ENCODE measurements at places on chromosomes 7 and 10.

DNA sequence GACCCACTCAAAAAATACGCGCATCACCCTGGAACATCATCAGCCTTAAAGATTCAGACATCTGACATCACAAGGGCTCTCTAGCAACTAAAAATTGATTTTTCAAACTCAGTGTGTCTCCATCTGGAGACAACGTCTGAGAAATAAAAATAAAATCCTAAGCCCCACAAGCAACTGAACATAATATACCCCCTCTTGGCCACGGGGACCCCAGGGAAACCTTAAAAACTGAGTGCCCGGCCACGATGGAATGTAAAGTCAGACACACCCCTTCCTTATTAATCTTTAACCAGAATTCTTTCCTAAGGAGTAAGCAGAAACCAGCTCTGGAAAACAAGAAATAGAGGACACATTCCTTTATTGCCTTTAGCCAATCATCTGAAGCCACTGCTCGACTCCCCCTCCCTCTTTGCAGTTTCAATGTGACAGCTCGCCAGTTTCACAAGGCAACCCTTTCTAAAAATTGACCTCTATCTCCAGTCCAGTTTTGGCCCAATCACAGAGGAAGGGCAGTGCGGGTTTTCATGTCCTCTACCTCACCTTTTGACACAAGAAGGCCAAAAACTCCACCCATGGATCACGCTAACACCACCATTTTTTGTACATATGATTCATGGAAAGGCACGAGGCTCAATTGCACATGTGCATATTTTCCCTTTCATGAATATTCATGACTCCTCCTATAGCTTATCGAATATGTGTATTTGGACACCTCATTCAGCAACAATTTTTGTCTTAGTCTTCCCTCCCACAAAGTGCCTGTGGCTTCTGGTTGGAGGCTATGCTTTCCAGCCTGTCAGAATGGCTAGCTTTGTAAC is 24.2 kb downstream of the IFIT3 start:
- peak; percentile 89 for DNase-seq

DNA sequence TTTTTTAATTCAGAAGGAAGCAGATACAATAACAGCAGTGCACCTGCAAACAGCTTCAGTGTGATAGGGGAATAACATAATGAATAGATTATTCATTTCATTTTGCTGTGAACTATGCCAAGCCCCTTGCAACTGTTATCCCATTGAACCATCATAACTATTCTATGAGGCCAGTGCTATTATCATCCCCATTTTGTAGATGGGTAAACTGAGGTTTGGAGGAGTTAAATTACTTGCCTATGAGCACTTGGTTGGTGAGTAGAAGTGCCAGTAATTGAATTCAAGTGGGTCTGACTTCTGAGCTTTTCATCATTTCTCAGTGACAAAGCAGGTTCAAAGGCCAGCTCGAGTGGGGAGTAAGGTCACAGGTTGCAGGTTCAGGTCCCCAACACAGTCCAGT is 16.8 kb upstream of the XPNPEP1 start:
- DNase-seq = no peak

DNA sequence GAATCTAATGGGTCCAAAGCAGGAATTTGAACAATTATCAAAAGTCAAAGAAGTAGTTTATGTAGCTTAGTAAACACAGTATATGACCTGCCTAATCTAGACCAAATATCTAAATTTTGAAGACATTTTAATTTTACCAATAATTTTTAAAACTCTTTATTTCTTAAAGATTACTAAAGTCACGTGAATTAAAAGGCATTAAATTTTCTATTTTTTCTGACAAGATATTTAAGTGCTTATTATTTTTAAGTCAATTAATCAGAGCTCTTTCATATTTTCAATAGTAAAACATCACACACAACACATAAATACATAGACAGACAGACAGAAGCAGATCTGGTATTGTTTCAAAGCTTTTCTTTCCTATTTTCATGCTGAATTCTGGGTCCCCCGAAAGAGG is 89.5 kb downstream of the ZNF467 start:
- no peak for DNase-seq

DNA sequence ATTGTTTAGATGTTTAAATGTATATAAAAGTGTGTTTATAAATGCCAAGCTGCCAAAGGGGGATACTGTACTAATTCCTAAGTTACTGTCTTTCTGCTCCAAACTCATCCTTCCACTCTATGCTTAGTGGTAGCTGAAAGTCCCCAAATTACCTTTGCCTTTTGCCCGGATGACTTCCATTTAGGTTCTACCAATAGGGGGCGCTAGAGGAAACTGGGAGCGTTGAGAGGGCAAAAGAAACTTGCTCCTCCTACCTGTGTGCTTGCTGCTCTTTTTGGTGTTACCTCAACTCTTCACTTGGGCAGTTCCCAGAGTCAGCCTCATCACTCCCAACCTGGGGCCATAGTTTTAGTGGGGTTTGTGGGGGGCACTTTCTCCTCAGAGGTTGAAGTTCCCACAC is 5.9 kb upstream of the OR2A25 start:
- DNase-seq = no peak

GRCh38 chr10:23656735-23657134 is 217.9 kb downstream of the OTUD1 start:
- no peak for DNase-seq

DNA sequence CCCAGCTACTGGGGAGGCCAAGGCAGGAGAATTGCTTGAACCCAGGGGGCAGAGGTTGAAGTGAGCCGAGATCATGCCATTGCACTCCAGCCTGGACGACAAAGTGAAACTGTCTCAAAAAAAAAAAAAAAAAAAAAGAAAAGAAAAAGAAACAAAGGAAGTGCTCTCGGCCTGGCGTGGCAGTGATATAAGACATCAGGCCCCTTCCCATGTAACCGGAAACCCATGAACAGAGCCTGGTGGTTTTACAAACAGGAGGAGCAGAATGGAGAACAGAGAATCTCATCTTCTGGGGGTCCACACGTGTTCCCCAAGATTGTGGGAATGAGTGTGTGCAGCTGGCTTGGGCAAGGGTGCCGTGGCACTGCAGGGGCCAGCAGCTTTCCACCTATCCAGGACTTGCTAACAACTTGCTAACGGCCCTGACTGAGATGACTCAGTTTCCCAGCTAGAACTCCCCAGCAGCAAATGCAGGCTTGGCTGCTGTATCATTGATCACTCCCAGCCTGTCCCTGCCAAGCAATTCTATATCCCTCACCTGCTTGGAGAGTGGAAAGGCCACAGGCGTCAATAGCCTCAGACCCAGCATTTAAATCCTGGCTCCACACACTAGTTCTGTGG is 103.0 kb downstream of the COL26A1 start:
- no peak for DNase-seq

DNA sequence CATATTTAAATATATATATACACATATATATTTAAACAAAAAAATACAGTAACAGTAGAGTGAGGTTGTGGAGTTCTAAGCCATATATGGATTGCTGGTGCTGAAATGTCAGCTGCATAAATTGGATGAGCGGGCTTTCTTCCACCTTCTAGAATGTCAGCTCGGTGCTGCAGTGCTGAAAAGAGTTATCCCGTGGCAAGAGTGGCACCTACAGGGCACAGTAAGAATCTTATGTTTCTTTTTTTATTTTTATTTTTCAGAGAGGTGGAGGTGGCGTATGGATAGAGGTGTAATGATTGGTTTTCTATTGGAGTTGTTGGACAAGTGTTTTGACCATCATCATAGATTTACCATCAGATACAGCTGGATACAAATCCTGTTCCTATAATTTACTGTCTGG is 86.2 kb upstream of the DYNC1I1 start:
- DNase-seq = peak; percentile 40

DNA sequence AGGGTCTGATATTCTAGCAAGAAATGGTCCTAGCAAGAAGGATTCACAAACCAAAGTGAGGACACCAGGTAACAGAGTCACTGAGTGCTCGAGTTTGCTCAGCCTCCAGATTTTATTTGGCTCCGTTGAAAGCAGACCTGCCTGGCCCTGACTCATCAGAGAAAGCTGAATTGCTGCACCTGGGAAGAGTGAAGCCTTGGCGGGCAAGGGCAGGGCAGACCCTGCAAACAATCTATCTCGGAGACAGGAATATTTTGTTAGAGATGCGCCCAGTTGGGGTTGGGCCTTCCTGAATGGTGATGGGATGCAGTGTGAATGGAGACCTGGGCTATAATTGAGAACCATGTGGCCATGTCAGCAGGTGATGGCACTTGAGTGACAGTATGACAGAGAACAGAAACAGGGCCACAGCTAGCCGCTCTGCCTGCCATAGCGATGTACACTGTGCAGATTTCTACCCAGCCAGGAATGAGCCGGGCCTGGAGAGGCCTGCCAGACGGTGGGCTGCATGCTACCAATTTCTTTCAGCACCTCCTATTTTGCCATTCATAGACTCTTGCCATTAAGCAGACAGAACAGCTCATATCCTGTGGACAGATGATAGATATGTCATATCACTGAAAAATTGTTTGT is 744.2 kb downstream of the LRMDA start:
- DNase-seq = no peak

DNA sequence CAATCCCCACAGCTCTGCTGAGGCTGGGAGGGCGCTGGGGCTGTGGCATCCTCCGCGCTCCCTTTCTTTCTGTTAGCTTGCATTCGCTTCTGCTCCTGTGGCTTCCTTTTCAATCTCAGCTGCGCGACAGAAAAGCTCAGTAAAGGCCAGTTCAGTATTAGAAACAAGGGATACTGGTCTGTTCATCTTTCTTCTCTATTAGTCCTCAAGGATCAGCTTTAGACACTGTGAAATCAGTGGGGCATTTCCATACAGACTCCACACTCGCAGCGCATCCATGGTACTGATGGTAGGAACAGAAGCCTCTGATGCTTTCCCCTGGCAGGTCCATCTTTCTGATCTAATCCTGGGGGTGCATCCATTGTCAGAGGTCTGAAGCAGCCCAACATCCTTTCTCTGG is 163.7 kb downstream of the LYZL1 start:
- DNase-seq = no peak

GRCh38 chr7:133436014-133436428 is 183.1 kb downstream of the EXOC4 start:
- no peak for DNase-seq

DNA sequence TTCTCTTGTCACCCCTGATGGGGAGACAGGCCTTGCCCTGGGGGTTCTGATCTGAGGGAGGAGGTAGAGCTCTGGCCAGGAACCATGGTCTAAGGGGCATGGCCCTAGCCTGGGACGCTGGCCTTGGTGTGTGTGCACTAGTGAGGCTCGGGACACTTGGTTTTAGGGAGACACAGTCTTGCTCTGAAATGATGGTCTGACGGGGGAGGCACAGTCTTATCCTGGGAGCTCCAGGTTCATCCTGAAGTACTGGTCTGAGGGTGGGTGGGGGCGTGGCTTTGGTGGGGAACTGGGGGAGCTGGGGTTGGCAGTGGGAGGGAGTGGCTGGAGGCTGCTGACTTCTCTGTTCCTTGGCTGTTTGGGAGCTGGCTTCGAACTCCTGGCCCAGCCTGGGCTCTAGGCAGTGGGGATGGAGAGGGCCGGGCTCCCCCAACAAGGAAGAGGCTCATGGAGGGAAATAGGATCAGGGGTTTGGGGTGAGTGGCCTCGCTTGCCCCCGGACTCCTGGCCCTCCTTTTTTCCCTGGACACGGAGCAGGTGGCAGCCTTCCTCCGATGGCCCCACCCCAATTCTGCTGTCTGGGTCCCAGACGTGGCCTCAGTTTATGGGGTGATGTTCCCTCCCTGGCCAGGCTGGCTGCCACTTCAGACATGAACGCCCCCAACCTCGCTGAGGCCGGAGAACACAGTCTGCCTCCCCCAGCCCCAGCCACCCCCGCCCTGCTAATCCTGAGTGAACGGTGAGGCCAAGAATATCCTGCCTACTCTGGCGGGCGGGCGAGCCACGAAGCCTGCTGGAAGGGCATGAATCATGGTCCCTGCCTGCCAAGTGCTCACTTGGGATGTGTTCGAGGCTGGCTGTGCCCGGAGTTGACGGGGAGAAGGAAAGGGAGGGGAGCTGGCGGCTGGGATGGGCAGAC is 43.5 kb downstream of the TMEM270 start:
- DNase-seq = no peak

- no peak for DNase-seq
These were observed 498.1 kb downstream of the MAGI2 start for GRCh38 chr7:78955329-78955728.

- DNase-seq = peak; percentile 55
These were observed 169.9 kb upstream of the ASAH2 start for GRCh38 chr10:50421026-50421719.

DNA sequence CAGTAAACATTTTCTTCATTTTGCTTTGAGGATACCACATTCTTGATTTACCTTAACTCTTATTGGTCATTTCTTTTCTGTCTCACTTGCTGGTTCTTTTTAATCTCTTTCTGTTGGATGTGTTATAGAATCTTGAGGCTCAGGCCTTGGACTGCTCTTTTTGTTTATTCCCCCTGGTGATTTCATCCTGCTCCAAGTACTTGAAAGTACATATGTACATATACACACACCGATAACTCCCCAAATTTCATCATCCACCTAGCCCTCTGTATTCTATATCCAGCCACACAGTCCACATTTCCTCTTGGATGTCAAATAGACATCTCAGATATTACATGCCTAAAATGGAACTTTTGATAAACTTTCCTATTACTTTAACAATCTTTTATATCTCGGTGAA is 7.5 kb downstream of the ZNF518A start:
- no peak for DNase-seq

DNA sequence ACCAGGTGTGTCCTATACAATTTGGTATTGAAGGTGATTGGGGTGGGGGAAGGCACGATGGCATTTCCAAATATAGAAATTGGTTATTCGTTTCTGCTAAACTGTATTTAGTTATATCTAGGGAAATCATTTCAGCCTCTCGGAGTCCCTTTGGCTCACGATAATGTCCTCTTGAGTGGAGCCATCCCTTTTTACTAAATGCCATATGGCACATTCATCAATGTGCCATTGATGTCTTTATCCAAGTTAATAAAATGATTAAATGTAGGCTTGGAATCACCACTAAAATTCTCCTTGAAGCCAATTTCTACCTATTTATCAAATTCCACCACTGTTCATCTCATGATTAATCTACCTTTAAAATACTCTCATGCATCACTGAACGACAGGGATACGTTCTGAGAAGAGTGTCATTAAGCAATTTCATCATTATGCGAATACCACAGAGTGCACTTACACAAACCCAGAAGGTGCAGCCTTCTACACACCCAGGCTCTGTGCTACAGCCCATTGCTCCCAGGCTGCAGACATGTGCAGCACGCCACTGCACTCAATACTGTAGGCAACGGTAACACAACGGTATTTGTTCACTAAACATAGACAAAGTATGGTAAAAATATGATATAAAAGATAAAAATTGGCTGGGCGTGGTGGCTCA is 219.2 kb upstream of the C7orf33 start:
- no peak for DNase-seq
